ENCODE measurements at places on chromosomes 4 and X.
A peak's percentile ranks its signal among the peaks of the same experiment; 100 is the strongest.

GRCh38 chrX:70313503-70313902 is 23.6 kb downstream of the KIF4A start:
- DNase-seq: no peak

DNA sequence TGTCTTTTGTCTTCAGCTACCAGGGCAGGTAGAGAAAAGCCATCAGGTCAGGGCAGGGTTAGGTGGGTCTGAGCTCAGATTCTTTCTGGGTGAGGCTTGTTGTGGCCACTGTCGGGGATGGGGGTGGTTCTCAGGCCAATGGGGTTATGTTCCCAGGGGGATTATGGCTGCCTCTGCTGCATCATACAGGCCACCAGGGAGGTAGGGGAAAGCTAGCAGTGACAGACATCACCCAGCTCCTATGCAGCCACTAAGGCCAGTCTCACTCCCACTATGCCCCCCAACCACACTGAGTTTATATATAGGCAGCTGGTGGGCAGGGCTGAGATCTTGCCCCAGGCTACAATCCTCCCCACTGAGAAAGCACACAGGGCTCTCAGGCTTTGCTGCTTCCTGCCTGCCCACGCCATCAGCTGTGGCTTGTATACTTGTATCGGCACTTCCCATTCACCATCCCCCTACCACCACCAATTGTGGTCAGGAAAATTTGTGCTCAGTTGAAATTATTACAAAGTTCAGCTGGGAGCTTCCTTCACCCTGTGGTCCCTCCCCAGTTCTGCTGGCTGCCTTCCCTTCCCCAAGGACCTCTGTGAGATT is 72.6 kb upstream of the PTPN13 start:
- no peak for DNase-seq

GRCh38 chr4:17690898-17691297 is 76.5 kb downstream of the MED28 start:
- DNase-seq: peak; percentile 33

DNA sequence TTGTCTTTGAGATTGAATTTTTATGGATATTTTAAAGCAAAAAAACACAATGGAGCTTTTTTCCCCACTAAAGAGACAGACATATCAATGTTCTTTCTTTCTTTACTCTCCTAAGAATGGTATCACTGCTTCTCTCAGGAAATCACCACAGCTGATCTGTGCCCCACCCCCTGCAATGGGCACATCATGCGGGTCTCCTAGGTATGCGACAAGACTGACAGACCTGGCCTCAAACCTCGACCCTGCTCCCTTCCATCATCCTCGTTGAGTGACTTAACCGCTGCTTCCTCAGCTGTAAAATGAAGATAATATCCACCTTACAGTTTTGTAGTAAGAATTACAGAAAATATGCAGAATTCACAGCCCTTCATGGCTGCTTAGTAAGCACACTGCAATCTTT is 58.3 kb downstream of the LEF1 start:
- DNase-seq: no peak

DNA sequence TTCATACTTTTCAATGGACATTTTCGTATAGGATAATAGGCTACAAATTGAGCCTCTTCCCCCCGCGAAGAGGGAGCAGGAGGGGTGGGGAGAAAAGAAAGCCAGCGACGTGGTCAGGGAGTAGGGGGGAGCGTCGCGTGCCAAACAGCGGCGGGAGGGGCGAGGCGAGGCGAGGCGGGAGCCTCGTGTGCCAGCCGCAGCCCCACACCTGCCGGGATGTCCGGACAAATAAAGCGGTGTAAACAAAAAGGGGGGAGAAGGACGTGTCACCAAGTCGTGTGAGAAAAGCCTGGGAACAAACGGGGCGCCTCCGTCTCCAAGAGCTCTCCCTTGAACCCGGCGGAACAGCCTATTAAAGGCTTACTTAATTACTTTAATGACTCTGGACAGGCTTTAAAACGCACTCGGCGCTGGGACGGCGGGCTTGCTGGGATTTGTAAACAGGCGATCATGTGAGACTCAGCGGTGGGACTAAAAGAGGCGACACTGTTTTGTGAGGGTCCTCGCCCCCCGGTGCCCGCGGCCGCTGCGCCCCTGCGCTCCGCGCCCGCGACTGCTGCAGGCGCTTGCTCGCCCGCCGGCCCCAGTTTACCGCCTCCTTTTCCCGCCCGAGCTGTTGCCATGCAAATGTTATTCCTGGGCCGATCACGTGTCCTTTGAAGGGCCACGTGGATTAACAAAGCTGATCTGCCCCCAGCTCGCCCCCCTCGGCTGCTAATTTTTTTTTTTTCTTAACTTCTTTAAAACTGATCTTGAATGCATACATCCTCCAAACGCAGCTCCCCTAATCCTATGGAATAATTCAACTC is at the start of gene HELT:
Gene HELT, plus strand, starts transcription at position 527 of the 809 bp plus-strand sequence. CDS start 439 bp downstream, outside the sequence.
- DNase-seq: no peak

DNA sequence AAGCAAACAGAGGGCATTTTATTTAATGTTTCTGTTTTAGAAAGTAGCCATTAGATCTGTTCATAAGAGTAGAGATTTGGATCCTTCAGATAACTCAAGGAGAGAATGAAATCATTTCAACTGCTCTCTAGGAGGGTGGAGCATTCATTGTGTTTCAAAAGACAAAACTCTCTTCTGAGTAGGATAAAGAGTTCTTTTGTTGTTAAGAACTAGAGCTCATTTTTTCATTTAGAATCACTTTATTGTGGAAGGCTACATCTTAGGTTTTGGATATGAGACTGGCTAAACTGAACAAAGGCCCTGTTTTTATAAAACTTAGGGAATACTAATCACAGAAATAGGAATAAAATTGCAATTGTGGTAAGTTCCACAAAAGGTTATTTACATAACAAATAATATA is 193.9 kb upstream of the PCDH10 start:
- no peak for DNase-seq

DNA sequence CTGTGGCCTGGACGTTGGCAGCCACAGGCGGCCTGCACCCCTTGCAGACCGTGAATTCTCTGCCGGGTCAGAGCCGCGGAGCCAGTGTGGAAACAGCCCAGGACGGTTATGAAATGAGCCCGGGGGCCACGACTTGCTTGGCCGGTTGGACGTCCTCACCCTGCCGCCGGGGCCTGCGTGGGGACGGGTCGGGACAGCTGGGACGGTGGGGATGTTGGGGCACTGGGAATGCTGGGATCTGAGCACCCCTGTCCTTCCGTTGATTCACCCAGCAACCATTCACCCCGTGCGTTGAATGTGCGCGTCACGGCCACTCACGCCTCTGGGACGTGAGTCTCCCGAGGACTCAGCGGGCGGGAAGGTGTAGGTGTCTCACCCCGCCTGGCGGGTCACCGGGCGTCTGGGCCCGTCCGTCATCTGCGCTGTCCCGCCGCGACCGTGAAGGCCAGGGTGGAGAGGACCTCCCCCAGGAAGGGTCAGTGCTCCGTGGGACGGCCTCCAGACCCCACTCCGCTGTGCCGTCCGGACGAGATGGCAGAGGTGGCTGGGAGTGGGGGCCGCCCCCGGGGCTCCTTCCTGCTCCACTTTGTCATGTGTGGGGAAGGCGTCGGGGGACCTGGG is 4.5 kb upstream of the PLCXD1 start:
- peak; percentile 78 for DNase-seq

DNA sequence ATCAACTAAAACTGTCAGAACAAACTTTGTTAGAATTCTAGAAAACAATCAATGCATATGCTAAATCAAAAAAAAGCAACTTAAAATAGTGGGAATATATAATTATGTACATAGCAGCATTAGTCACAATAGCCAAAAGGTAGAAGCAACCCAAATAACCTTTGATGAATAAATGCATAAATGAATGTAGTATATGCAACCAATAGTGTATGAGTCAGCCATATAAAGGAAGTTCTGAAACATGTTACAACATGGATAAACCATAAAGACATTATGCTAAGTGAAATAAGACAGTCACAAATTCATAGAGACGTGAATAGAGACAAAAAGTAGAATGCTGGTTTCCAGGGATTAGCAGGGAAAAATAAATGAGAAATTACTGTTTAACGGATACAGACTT is 762.8 kb upstream of the INTU start:
- peak; percentile 94 for DNase-seq

- no peak for DNase-seq
Observed at GRCh38 chr4:128347175-128347868, 59.7 kb upstream of the PGRMC2 start.

DNA sequence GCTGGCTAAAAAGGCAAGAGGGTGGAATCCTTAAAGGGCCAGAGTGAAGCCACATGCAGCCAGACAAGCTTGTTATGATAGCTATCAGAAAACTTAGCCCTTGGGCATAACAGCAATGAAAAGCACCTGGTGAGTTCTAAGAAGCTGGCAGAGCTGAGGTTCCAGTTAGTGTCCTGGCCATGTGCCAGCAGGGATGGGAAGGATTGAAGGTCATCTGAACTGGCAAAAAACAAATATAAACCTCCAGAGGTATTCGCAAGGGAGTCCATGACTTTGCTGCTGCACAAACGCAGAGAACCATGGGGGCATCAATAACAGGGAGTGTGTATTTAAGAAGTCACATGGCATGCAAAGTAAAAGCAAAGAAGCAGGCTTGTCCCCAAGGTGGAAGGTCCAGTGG is 208.9 kb downstream of the FAM47A start:
- DNase-seq: no peak

All from bronchial epithelial cell (primary cell).